ENCODE measurements at places on chromosomes 12 and 14.

GRCh38 chr14:100079726-100080005 is 14.4 kb downstream of the EVL start:
- DNase-seq = no peak

DNA sequence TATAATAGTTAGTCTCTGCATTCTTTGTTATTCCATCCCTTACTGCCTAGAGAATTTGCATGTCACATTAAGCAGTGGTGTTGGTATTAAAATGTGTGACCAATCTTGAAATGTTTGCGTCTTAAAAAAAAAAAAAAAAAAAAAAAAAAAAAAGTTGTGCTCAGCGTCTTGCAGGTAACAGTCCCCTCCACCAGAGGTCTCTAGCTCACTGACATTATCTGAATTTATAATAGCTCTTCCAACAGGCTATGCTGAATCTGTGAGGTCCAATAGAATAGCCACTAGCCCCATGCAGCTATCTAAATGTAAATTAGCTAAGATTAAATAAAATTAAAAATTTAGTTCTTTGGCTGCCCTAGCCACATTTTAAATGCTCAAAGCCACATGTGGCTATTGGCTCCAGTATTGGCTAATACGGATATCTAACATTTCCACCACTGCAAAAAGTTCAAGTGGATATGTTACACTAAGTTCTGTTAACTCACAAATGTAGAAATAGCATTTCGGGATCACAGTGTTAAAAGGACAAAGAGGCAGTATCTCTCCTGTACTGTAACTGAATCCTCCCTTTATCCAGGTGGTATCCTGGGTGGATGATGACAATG is 28.7 kb downstream of the NKX2-8 start:
- peak; percentile 20 for DNase-seq

GRCh38 chr14:23876160-23876750 is 77.3 kb upstream of the DHRS4 start:
- DNase-seq = no peak

- no peak for DNase-seq
Observed at GRCh38 chr14:101025131-101025530, 121.6 kb upstream of the RTL1 start.

GRCh38 chr12:104611671-104612070 is 154.9 kb downstream of the CHST11 start:
- no peak for DNase-seq

DNA sequence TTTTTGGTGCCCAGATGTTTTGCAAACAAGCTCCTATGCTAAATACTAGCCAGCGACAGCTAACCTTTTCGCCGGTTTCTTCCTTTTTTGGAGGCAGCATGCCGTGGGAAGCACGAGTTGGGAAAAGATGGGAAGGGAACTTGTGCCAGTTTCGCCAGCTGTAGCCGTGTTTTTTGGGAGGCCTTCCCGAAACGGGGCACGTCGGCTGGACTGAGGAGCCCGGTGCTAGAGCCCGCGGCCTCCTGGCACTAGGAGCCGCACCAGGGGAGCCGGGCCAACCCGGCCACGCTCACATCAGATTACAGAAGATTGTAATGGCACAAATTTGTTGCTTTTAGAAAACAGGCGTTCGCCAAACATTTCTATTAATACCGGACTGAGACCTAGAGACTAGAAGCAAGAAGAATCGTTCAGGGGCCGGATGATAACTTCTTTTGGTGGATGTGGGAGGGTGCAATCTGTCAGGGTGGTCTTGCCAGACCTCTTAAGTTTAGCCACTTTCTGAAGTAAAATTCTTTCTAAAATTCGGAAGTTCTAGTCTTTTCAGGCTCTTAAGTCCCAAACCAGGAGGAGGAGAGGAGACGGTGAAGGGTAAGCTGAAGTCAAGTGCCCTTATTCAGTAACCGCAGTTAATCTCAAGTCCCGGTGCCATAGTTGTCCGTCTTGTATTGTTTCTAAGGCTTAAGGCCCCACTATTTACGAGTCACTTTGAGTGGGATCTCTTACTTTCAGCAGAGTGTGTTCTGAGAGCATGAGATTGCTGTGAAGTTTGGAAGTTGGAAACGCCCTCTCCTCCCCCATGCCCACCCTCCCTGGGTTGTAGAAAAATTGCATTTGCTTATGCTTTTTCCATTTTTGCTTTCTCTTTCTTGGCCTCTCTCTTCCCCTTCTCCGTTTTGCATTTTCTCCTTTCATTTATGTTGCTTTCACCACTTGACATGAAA is 1.3 kb downstream of the RASSF3 start:
- no peak for DNase-seq

DNA sequence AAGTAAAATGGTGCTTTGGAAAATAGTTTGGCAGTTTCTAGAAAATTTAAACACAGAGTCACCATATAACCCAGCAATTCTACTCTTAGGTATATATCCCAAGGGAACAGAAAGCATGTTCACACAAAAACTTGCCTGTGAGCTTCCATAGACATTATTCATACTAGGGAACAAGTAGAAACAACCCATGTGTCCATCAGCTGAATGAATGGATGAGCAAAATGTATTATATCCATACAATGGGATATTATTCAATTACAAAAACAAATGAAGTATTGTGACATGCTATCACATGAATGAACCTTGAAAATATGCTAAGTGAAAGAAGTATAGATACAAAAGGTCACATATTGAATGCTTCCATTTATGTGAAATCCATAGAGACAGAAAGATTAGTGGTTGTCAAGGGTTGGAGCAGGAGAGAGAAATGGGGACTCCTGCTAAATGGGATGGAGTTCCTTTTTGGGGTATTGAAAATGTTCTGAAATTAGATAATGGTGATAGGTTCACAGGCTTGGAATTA is 7.9 kb downstream of the SLC10A1 start:
- DNase-seq = no peak

DNA sequence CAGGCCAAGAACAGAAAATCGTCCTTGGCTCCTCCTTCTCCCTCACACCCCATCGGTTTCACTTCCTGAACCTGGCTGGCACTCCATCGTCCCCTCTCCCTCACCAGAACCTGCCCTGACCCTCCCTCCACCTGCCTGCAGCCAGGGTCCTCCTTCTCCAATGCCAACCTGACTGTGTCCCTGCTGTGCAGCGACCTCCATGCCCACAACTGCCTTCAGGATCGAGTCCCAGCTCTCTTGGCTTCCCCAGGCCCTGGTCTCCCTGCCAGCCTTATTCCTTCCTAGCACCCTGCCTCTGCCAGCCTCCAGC is 19.8 kb downstream of the HVCN1 start:
- no peak for DNase-seq

DNA sequence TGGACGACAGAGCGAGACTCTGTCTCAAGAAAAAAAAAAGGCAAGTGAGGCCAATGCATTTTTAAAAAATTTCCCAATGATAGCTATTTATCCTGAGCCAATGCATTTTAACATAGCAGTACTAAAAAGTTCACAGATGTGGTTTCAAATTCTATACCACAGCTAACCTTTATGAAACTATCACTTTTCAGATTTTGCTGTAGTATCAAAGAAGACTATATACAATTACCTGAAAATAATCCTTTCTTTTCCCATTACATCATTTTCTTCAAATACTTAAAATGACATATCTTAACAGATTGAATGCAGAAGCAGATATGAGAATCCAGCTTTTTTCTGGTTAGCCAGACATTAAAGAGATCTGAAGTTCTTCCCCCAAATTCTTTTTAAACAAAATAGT is 13.2 kb downstream of the ATF7 start:
- DNase-seq = no peak

DNA sequence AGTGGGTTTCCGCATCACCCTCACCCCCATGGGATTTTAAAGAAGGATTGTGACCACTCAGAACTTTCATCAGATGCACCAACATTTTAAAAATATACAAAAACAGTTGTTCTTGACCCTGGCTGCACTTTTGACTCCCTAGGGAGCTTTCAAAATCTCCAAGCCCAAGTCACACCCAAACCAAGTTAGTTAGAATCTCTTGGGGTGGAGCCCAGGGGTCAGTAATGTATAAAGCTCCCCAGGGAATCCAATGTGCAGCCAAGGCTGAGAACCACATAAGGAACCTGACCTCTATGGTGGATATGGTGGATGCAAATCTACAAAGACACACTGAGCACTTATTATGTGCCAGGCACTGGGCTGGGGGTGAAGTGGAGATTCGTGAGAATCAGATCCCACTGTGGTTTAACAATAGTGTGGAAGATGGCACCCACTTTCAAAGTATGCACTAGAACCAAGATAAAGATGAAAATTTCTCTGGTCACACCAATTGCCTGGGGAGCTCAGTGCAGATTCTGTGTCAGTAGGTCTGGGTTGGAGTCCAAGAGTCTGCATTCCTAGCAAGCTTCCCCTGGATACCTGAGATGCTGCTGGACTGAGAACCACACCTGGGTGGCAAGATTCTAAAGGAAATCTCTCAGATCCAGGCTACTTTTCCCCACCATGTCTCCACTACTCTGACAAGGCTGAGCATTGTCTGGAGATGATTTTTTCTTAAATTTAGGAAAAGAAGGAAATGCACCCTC is 18.9 kb upstream of the CMKLR1 start:
- no peak for DNase-seq

- DNase-seq = no peak
Observed at GRCh38 chr14:79408696-79409095, 802.6 kb downstream of the DIO2 start.

DNA sequence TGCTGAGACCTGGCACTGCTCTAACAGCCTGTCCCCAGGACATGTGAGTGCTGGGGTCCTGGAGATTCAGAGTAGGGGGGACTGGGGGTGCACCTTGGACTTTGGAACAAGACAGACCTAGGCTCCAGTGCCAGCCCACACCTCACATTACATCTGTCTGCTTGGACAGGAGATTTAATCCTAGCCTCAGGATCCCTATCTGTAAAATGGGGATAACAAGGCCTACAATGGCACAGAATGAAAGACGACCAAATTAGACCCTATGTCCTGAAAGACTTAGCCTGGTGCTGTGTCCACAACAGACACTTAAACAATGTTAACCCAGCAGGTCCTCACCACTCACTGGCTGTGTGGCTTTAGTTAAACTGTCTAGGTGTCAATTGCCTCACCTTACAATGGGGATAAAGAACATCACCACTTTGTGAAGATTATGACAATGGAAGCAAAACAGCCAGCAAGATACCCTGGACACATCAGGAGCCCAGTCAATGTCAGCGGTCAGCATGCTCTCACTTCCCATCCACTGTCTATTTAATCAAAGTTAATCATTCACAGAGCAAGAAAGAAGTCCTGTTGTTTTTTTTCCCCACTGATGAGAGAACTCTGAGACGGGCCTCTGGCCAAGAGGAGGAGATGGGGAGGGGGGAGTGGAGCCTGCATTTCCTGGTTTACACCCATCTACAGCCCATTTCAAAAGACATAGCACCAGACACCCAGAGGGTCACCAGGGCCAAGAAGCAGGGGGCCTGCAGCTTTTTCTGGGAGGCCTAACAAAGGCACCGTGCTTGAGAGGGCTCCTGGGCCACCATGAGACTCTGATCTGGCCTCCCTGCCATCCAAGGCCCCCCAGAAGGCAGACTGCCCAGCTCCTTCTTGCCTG is 40.6 kb downstream of the ACTN1 start:
- DNase-seq = no peak

- no peak for DNase-seq
Observed at GRCh38 chr14:32950584-32950983, 11.9 kb downstream of the NPAS3 start.

- no peak for DNase-seq
Observed at GRCh38 chr14:64755781-64756221, 51.6 kb downstream of the PLEKHG3 start.

DNA sequence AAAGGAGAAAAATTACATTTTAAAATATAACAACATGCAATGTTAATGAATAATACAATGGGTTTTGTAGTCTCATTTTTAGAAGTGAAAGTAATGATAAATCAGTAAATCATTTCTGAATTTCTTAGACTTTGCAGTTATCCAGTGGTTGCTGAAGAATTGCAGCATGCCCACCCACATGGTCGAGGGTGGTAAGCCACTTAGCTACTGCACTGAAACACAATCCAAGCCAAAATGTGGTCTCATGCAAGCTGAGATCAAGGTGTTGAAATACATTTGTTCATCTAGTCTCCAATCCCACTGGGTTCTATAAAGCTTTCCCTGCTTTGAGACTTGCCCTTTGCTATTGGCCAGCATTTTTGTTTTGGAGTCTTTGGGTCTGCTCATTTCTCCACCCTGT is 247.9 kb downstream of the NELL2 start:
- no peak for DNase-seq

- DNase-seq = peak; percentile 67
Observed at GRCh38 chr12:125081427-125081826, 16.2 kb downstream of the AACS start.

GRCh38 chr12:82357845-82358199 is 365 bp downstream of the CCDC59 start:
- no peak for DNase-seq

GRCh38 chr14:104634138-104634760 is 29.7 kb upstream of the TMEM179 start:
- no peak for DNase-seq

- no peak for DNase-seq
Observed at GRCh38 chr12:130622803-130623202, 93.3 kb downstream of the RIMBP2 start.

DNA sequence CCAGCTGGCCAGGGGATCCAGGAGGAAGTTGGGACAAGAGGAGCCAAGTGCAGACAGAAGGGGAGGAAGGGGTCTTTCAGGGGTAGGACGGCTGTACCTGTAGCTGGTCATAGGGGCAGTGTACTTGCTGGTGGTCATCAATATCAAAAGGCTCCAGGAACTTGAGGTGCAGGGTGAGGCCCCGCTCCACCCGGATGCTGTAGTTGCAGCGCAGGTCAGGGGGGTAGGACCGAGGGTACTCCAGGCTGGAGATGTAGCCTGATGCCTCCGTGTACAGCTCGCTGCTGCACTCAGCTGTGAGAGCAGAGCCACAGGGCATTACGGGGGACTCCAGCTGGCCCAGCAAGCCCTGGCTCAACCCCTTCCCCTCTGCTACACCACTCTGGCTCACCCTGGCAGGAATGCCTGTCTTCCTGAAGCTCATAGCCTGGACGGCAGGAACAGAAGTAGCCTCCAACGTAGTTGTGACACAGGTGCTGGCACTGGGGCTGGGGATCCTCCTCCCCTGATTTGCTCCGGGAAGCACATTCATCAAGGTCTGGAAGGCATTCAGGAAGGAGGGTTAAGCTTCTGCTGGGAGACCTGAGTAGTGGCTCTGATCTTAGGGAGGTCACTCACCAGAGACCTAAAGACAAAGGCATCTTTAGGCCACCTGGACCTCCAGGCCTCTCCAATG is 2.9 kb downstream of the C1R start:
- no peak for DNase-seq

GRCh38 chr14:73888460-73888725 is 1.7 kb downstream of the ZNF410 start:
- DNase-seq = no peak

DNA sequence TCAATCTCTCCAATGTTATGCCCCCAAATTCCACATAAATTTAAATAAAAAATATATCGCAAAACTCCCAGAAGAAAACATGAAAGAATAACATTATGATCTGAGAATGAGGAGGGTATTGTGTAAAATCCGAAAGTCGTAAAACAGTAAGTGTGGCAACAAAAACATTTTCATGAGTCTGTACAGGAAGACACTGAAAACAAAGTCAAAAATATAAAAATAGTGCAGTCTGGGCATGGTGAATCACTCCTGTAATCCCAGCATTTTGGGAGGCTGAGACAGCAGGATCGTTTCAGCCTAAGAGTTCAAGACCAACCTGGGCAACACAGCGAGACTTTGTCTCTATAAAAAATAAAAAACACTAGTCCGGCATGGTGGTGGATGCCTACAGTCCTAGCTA is 57.1 kb downstream of the SPTLC2 start:
- DNase-seq = no peak
